ENCODE measurements at places on chromosomes 7 and 10.

DNA sequence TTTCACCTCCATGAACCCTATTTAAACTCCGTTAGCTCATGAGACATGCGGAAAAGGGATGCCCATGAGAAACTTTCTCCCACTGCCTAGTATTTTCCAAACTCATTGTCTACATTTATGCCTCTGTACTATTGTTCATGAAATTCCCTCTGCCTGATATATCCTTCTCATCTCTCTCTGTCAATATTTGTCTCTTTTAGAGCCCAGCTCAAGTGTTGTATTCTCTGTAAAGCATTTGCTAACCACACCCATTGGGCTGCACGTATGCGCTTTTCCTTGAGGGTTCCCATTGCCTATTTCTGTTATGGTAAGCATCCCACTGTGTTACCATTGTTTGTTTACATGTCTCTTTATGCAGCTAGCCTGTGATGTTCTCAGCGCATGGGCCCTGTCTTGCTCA lies 211.4 kb downstream of the MDFIC start:
- no peak for DNase-seq

- peak; percentile 66 for DNase-seq
Observed at GRCh38 chr7:100642534-100642907, 1.2 kb upstream of the TFR2 start.

DNA sequence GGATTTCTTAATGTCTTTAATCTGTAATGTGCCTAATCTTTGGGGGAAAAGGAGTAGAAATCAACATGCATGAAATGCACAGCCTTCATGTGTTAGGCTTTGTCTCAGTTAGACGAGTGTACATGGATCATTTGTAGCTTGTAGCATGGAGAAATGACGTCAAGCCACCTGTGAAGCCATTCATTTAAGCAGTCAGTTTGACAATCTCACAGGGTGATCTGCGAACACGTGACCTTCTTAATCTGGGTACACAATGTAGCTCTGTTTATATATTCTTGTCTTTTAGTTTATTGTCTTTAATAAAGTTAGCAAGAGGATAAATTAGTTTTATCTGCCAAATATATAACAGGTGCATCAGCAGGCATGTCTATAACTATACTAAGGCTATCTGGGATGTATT lies 351.9 kb upstream of the LRGUK start:
- DNase-seq = no peak

GRCh38 chr10:13869295-13869664 lies 282.5 kb downstream of the PRPF18 start:
- DNase-seq = no peak

GRCh38 chr10:71031603-71032002 lies 143.2 kb upstream of the PCBD1 start:
- no peak for DNase-seq

- no peak for DNase-seq
Observed at GRCh38 chr7:734808-735207, 7.7 kb upstream of the PRKAR1B start.

GRCh38 chr7:75815418-75816064 lies 1.9 kb upstream of the CCL24 start:
- no peak for DNase-seq

- no peak for DNase-seq
Observed at GRCh38 chr7:152520861-152521302, 85.1 kb upstream of the KMT2C start.

DNA sequence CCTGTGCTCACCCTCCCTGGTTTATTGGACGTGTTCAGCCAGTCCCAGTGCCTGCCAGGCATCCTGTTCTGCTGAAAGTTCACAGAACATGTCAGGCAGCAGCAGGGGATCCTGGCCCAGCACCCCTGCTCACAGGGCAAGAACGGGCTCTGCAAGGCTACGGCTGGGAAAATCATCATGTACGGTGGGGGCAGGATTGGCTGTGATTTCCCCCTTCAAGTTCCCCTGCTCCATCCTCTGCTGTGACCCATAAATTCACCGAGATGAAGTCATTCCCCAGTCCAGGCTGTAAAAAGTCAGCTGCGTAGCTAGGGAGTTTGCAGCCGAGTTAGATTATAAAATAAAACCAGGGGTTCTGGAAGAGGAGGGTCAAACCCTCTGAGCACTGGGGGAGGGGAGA lies 484.1 kb upstream of the ZMIZ1 start:
- DNase-seq = no peak

DNA sequence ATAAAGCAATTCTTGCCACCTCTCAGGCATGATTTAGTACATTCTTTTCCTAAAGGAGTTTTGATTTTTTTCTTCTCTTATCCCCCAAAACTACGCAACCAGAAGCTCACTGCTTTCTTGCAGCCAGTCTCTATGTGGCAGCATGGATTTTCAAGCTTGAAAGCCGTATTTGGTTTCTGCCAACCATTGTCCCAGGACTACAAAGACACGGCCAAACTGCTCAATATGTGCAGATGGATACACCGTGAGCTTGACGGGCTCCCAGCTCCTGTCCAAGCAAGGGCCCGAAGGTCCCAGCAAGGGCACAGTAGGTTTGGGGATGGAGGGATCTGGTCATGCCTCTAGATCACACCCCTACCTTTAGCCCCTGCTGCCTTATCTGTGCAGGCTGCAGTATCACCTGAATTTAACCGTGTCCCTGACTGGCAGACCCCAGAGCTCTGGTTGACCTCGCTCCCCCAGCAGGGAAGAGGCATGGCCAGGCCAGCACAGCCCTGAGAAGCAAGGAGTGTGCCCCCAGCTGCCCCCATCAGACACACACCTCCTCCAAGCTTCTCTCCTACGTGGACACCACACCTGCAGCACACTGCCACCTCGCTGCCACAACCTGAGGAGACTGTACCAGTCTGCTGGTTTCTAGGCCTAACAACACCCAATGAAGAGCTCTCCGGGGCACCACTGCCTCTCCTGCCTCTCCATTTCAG lies 86.8 kb downstream of the COBL start:
- no peak for DNase-seq

GRCh38 chr7:2699289-2699620 lies 11.3 kb downstream of the AMZ1 start:
- DNase-seq = no peak

- DNase-seq = no peak
Observed at GRCh38 chr7:158384746-158385145, 202.9 kb downstream of the PTPRN2 start.

DNA sequence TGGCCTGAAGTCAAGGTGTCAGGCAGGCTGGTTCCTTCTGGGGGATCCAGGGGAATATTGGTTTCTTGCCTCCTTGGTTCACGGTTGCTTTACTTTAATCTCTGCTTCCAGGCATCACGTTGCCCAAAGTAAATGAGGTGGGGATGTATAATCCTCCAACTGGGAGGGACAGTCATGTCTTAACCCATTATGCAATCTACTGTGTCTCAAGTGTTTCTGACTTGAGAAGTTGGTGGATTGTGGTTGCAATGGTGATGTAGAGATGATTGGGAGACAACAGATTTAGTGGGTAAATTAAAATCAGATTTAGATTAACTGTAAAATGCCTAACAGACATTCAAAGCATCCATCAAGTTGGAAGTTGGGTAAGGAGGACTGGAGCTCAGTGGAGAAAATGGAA lies 32.7 kb downstream of the TBXAS1 start:
- no peak for DNase-seq

DNA sequence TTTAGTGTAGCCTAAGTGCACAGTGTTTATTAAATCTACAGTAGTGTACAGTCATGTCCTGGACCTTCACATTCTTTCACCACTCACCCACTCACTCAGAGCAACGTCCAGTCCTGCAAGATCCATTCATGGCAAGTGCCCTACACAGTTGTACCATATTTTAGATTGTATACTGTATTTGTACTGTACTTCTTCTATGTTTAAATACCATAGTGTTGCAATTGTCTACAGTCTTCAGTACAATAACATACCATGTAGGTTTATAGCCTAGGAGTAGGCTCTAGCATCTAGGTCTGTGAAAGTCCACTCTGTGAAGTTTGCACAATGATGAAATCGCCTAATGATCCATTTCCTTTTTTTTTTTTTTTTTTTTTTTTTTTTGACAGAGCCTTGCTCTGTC lies 12.0 kb downstream of the EEPD1 start:
- no peak for DNase-seq

DNA sequence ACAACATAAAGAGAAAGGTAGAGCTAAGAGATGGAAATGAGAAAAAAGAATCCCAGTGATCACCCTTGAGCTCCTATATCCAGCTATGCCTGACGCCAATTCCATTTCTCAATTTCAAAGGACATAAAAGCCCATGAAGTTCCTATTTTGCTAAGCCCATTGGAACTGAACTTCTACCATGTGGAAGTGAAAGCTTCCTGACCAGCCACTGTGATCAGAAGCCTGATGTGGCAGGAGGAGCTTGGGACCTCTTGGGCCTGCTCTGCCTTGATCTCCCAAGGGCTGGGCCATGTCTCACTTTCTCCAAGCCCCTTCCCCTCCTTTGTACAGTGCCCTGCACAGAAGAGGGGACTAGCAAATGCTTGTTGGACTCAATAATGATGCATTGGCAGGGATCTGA lies 52.7 kb downstream of the PRLHR start:
- DNase-seq = no peak

GRCh38 chr10:98314532-98315284 lies 46.7 kb upstream of the LOXL4 start:
- peak; percentile 51 for DNase-seq

GRCh38 chr10:110651044-110651958 lies 7.2 kb downstream of the RBM20 start:
- no peak for DNase-seq

GRCh38 chr10:46227571-46227935 lies 59.2 kb upstream of the ANTXRL start:
- DNase-seq = no peak

GRCh38 chr10:68543004-68543918 lies 15.9 kb upstream of the SLC25A16 start:
- no peak for DNase-seq

GRCh38 chr7:153522261-153522660 lies 529.9 kb upstream of the DPP6 start:
- no peak for DNase-seq

GRCh38 chr10:21950566-21950965 lies 53.0 kb downstream of the DNAJC1 start:
- no peak for DNase-seq

GRCh38 chr10:73791871-73792400 lies 6.5 kb downstream of the ZSWIM8 start:
- DNase-seq = no peak

- peak; percentile 22 for DNase-seq
Observed at GRCh38 chr10:89391907-89392756, at the start of gene IFIT1. TSS of gene IFIT1 (plus strand) at chr10:89392623. CDS start at chr10:89392713, 90 bp downstream.

GRCh38 chr7:67794544-67794943 lies 797.9 kb downstream of the TYW1 start:
- no peak for DNase-seq

GRCh38 chr7:152882576-152883310 lies 123.2 kb downstream of the ACTR3B start:
- no peak for DNase-seq

DNA sequence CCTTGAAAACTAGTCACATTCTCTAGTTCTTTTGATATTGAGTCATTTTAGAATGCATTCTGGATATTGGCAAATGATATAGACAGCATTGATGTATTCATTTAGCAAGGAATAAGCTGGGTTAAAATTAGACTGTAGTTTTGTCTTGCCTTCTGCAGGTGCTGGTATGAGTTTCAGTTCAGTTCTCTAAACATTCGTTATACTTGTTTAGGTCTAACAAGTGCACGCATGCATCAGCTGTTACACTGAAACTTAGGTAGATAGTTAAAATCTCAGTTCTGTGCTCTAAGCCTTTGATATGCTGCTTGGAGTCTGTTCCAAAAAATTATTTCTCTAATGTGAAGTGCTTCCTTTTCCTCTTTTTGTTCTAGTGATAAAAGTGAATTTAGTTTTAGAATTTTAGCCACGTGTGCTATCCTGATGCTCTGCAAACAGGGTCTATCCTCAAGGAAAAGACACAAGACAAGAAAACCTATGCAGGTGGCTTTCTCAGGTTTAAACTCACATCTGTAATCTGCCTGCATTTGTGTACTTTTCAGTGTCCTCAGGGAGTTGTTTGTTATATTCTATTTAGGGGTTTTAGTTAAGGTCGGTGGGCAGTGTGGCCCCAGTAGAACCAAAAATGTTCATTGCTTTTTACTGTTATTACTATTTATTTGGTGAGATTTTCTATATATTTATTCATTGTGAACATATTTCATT lies 409.0 kb downstream of the CDC14C start:
- no peak for DNase-seq

GRCh38 chr7:47374538-47374937 lies 207.4 kb downstream of the TNS3 start:
- DNase-seq = no peak

DNA sequence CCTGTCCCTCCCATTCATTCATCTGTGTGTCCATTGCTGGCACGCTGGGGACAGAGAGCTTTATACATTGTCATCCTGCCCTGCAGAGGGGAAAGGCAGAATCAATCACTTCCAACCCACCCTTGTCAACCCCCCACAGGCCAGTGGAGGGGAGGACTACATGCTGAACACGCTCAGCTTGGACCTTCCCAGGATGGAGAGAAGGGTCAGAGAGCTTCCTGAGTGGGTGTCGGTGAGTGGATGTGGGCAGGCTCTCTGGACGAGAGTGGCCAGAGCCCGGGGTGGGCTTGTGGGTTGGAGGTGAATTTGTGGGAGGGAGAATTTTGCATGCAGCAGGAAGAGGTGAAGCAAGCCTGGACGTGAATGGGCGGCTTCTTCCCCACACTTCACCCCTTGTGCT lies 93.9 kb downstream of the DNAJB6 start:
- no peak for DNase-seq

GRCh38 chr7:108093341-108093740 lies 36.8 kb downstream of the LAMB4 start:
- no peak for DNase-seq

- no peak for DNase-seq
Observed at GRCh38 chr7:134041477-134041876, 85.7 kb upstream of the LRGUK start.

DNA sequence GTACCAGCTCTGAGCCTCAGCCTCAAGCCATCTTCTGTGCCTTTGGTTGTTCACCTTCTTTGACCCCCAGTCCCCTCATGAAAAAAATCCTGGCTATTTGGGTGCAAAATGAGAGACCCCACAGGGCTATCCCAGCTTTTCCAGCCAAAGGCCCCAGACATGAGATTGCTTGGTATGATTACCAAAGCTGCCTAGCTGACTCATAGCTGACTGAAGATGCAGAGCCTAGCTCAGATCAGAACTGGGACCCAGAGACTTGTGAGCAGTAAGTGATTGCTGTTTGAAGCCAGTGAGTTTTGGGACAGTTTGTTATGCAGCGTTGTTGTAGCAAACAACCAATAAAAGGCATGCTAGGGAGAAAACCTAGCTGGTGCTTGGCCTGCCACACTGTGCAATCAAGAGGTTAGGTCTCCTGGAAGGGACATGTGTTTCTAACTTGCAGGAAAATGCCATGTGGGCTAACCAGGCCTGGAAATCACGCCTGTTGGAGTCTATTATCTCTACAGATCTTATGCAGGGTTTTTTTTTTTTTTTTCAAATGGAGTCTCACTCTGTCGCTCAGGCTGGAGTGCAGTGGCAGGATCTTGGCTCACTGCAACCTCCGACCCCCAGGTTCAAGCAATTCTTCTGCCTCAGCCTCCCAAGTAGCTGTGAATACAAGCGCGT lies 48.0 kb upstream of the DAGLB start:
- DNase-seq = no peak

All from CD4-positive, alpha-beta T cell treated with Interleukin-15 for 1 hour (primary cell).